ENCODE measurements at places on chromosomes 1 and 21. TPM values are rescaled to one million over a fixed set of nuclear protein-coding genes. Genes with fewer than 3 reads are reported as not detected.

DNA sequence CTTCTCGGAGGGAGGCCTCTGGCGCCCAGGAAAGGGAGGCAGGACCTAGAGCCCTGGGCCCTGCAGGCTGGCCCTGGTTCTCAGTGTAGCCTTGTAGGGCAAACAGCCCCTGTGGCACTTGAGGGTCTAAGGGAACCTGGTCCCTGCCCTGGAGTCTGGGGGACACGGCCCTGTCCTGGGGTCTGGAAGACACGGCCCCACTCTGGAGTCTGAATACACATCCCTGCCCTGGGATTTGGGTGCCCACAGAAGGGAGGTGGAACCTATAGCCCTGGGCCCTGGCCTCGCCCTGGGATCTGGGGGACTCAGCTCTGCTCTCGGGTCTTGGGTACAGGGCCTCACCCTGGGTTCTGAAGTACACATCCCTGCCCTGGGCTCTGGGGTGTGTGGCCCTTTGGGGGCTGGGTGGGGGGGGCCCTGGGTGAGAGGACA is 97.9 kb downstream of the OBSCN start:
- DNase-seq, result peak; percentile 32
- H3K4me1 ChIP-seq, result no peaks in the 10 kb centered on the region
- no peaks in the 10 kb centered on the region for H3K27me3 ChIP-seq
- no peaks in the 10 kb centered on the region for H3K36me3 ChIP-seq

DNA sequence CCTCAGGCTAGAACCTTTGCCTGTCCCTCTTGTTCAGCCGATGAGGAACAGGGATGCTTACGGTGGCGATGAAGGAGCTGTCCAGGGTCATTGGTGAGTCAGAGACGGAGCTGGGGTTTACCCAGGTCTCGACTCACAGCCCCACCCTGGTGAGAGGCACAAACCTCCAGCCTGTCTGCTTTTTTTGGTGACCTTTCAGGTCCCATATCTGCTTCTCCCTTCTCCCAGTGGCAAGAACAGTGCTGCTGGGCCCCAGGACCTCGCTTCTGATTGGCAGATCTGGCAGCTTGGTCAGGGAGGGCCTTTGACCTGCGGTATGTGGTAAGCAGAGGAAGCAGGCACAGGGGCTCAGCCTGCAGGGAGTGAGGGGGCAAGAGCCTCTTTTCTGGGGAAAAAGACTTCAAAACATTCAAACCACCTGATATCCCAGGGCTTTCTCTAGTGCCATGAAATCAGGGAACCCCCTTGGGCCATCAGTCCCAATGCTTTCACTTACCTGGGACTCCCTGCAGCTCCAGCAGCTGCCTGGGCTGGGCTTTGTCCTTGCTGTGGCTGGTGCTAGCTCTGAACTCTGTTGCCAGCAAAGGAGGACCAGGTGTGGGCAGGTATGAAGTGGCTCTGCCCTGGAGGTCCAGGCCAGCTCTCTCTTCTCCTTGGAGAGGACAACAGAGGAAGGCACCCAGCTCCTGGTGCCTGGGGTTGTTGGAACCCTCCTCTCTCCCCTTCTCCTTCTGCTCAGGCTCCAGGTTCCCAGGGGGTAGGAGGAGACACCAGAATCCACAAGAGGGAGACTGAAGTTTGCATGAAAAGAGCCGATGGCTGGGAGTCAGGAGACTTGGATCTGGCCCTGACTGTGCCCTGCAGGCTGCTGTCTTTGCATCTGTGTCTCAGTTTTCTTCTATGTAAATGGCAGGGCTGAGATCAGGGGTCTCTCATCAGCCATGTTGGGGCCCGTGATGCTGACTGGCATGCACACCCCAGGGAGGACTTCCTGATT is 41.4 kb downstream of the TRIM62 start:
- no peak for DNase-seq
- no peaks in the 10 kb centered on the region for H3K4me1 ChIP-seq
- H3K36me3 ChIP-seq, result peaks cover 9% of the 10 kb centered on the region
- H3K4me3 ChIP-seq, result no peak overlapping the region
- no peak overlapping the region for H3K27ac ChIP-seq
- no peaks in the 10 kb centered on the region for H3K27me3 ChIP-seq

DNA sequence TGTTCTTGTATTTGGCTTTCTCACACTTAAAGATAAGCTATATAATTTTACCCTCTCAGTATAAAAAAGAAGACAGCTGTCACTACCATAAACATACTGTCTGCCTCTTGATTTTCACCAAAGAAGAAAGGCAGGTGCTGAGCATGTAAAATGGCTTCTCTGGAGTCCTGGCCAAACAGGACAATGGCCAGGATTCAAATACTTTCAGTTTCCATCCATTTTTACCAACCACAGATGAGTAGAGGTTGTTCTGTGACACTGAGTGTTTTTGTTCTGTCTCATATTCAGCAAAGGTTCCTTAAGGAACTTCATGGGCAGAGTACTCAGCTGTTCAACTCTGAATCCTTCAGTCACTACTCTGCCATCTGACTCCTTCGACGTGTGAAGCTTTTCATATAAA is 29.4 kb upstream of the RAB3GAP2 start:
- H3K27me3 ChIP-seq, result no peaks in the 10 kb centered on the region
- H3K27ac ChIP-seq, result no peak overlapping the region
- no peaks in the 10 kb centered on the region for H3K36me3 ChIP-seq
- peaks cover 13% of the 10 kb centered on the region for H3K4me1 ChIP-seq
- DNase-seq, result no peak

DNA sequence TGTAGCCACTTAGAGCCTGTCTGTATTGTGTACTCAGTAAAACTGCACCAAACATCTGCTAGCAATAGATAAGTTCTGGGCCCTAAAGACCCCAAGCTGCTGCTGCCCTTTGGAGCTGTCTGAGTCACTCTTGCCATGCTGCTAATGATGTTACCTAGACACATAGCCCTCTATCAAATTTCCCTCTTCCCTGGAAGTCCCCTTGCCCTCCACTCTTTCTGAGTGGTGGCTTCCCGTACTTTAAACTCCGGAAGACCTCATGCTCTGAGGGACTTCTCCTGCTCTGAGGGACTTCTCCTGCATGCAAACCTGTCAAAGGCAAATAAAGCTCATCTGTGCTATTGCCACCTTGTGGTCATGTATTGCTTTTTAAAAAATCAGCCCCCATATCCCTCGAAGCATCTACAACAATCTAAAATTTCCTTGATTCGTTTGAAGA is 34.0 kb downstream of the FH start:
- no peaks in the 10 kb centered on the region for H3K4me1 ChIP-seq
- no peaks in the 10 kb centered on the region for H3K36me3 ChIP-seq
- H3K27me3 ChIP-seq, result no peaks in the 10 kb centered on the region
- no peak for DNase-seq

DNA sequence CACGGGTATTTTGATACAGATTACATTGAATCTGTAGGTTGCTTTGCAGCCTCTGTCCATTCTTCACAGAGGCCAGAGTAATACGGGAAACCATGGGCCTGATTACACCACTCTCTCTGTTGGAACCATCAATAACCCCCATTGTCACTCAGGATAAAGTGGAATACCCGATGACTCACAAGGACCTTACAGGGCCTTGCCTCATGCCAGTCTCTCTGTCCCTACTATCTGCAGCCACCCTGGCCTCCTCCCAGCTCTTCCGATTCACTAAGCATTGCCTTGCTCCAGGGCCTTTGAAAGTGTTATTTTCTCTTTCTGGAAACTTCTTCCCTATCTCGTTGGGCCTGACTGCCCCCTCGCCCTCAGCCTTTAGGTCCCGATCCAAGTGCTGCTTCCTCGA is 61.7 kb downstream of the HMGB4 start:
- no peak overlapping the region for H3K27ac ChIP-seq
- H3K4me3 ChIP-seq, result no peak overlapping the region
- no peaks in the 10 kb centered on the region for H3K27me3 ChIP-seq
- H3K36me3 ChIP-seq, result no peaks in the 10 kb centered on the region

GRCh38 chr1:39907528-39908453 is 6.1 kb upstream of the MYCL start:
- no peak overlapping the region for H3K27ac ChIP-seq
- DNase-seq, result no peak
- H3K27me3 ChIP-seq, result peaks cover 12% of the 10 kb centered on the region
- no peak overlapping the region for H3K4me3 ChIP-seq

DNA sequence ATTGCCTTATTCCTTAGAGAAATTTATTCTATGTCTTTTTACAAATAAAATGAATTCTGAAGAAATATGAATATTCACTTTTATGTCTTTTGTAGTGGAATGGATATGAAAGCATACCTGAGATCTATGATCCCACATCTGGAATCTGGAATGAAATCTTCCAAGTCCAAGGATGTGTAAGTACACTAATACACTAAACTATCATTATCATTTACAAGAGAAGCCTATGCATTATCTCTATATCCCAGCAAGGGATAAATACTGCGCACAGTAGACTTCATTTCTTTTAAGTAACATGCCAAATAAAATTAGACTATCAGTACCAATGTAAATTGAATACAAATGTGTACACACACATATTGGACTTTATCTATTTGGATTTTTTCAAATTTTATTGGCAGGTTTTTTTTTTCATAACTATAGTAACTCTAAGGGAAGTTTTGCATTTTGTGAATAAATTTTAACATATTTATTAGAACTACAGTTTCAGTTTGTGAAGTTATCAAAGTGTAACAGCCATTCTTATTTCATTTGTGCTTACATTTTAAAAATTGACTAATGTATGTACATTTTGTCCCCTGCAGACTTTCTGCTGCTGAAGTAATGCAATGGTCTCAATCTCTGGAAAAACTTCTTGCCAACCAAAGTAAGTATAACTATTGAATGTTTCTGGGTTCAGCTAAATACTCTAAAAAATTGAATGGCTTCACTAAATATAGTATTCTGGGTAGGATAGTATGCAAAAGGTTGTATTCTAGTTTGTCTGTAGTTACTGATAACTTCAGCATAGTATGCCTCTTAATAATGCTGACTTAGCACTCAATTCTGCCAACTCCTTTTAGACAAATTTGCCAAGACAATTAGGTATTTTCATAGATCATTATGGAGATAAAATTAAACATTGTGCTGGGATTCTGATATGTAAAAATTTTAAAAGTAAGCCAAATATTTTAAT is 894 bp downstream of the RGS1 start:
- H3K27ac ChIP-seq, result peak overlapping the region; percentile 74
- H3K4me1 ChIP-seq, result peaks cover 11% of the 10 kb centered on the region
- no peaks in the 10 kb centered on the region for H3K36me3 ChIP-seq
- H3K27me3 ChIP-seq, result no peaks in the 10 kb centered on the region

The PROK1 gene
- total RNA-seq, result not detected

The RPE65 gene
- not detected for total RNA-seq

DNA sequence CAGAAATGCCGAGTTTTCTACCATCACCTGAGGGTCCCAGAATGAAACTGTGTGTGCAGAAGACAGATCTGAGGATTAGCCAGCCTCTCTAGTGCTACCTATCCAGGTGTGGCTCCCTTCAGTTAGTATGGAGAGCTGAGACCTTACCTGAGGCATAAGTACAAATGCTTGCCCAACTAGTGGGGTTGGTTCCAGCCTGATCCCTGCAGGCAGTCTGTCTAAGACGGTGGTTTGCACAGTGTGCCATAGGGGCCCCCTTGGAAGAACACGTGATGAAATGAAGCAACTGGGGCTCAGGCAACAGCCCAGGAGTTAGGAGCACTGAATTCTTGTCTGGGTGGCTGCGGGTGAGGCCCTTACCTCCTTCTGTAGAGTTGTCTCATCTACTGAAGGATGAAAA is 15.6 kb downstream of the S100A7A start:
- H3K4me3 ChIP-seq, result no peak overlapping the region
- peaks cover 5% of the 10 kb centered on the region for H3K27me3 ChIP-seq
- DNase-seq, result no peak
- H3K36me3 ChIP-seq, result no peaks in the 10 kb centered on the region
- no peak overlapping the region for H3K27ac ChIP-seq

DNA sequence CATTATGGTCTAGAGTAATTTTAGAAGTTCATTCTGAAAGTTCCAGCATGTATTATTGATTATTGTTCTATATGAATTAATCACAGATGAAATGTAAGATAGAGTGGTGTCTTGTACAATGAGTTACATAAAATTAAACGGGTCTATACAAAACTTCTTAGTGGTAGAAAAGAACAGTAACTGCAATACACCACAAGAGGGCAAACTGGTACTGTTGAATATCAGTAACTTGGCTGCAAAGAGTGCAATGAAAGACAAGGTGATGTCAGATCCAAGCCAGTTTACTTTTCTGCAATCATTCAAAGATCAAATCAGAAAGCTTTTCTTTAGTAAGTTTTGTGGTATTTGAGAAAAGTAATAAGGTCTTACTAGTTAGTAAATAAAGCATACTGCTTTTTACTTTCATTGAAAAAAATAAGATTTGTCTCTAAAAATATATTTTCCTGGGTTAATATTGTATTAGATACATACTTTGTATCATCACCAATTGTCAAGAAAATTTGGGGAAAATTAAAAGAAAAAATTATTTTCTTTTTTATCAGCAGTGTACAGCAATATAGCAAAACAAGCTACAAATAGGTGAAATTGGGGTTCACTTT is 66.4 kb upstream of the BTG3 start:
- no peak overlapping the region for H3K27ac ChIP-seq
- H3K4me1 ChIP-seq, result no peaks in the 10 kb centered on the region
- H3K27me3 ChIP-seq, result no peaks in the 10 kb centered on the region
- no peak overlapping the region for H3K4me3 ChIP-seq

DNA sequence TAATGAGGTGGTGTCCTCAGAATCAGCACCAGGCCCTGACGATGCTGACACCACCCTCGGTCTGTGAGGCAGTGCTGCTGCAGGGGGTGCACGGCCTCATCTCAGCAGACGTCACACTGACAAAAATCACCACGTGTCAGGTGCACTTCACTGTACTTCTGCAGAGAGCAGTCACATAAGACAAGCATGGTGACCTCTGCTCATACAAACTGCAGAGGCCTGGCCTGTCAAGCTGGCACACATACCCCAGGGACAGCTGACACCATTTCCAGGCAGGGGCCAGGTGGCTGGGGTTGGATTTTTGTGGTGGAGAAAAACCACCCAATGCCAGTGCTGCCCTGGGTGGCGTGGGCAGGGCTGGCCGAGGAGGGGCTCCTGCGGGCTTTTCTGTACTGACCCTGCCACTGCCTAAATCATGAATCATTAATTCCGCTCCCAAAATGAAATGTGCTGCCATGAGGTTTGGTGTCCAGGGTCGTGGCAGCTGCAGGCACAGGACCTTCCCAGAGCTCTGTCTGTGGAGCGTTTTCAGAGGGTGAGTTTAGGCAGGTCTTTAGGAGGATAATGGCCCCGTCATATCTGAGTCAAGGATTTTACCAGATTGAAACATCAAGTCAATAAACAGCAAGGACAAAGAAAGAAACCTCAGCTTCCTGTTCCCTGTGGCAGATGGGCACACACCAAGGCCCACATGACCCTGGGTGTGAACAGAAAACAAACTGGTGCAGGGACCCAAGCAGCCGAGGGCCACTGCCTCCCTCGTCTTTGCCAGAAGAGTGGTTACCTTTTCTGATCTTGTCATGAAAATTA is 33.4 kb upstream of the GPR153 start:
- no peak overlapping the region for H3K4me3 ChIP-seq
- no peaks in the 10 kb centered on the region for H3K4me1 ChIP-seq
- no peak overlapping the region for H3K27ac ChIP-seq
- H3K27me3 ChIP-seq, result no peaks in the 10 kb centered on the region
- peaks cover 7% of the 10 kb centered on the region for H3K36me3 ChIP-seq

GRCh38 chr1:11245904-11246719 is 16.2 kb downstream of the MTOR start:
- no peaks in the 10 kb centered on the region for H3K4me1 ChIP-seq
- no peak for DNase-seq
- H3K36me3 ChIP-seq, result peaks cover 86% of the 10 kb centered on the region
- no peaks in the 10 kb centered on the region for H3K27me3 ChIP-seq
- H3K27ac ChIP-seq, result no peak overlapping the region
- no peak overlapping the region for H3K4me3 ChIP-seq

- H3K27ac ChIP-seq, result no peak overlapping the region
- H3K4me3 ChIP-seq, result no peak overlapping the region
- no peaks in the 10 kb centered on the region for H3K27me3 ChIP-seq
- H3K4me1 ChIP-seq, result no peaks in the 10 kb centered on the region
- DNase-seq, result no peak
Measured at GRCh38 chr1:36994868-36995267, 39.4 kb downstream of the GRIK3 start.

GRCh38 chr1:53588053-53588779 is 129.0 kb downstream of the DMRTB1 start:
- peaks cover 11% of the 10 kb centered on the region for H3K4me1 ChIP-seq
- no peak overlapping the region for H3K4me3 ChIP-seq

All from lower lobe of right lung (tissue), 2 donors.